Renal cortical epithelial cell (primary cell): ENCODE measurements at places on chromosomes 3 and 15. TPM values are rescaled to one million over a fixed set of nuclear protein-coding genes. Genes with fewer than 3 reads are reported as not detected.

IL5RA gene
- not detected in 2 replicates for total RNA-seq

LXN gene
- total RNA-seq, result 12.7 and 50.3 TPM in 2 replicates

CCR3 gene
- not detected in 2 replicates for total RNA-seq

SHC4 gene
- 0.89 and 7.3 TPM in 2 replicates for total RNA-seq

LYZL4 gene
- total RNA-seq, result not detected in 2 replicates

JAGN1 gene
- 31.1 and 38.4 TPM in 2 replicates for total RNA-seq

SPESP1 gene
- 0.75 and 4.3 TPM in 2 replicates for total RNA-seq

OSTN gene
- not detected in 2 replicates for total RNA-seq

SCAANT1 gene
- total RNA-seq, result not detected in 2 replicates

UTS2B gene
- 0.80 TPM in 1 of 2 replicates, not detected in the other for total RNA-seq

SLC24A5 gene
- not detected in 2 replicates for total RNA-seq

TNFAIP8L3 gene
- 0.35 and 0.40 TPM in 2 replicates for total RNA-seq

SCN5A gene
- 0.20 and 0.52 TPM in 2 replicates for total RNA-seq

PAQR9 gene
- total RNA-seq, result 0.17 and 0.20 TPM in 2 replicates

KCNMB3 gene
- total RNA-seq, result under 0.01 and 2.1 TPM in 2 replicates

CFAP91 gene
- total RNA-seq, result 0.52 and 5.0 TPM in 2 replicates

HGD gene
- 27.3 and 91.5 TPM in 2 replicates for total RNA-seq

PLSCR4 gene
- 2.4 and 3.2 TPM in 2 replicates for total RNA-seq

SAXO2 gene
- under 0.01 and 2.3 TPM in 2 replicates for total RNA-seq

CAND2 gene
- 1.0 and 2.7 TPM in 2 replicates for total RNA-seq

SLC9C1 gene
- 0.25 and 1.7 TPM in 2 replicates for total RNA-seq

C3orf20 gene
- total RNA-seq, result not detected in 2 replicates

LRTM1 gene
- not detected in 2 replicates for total RNA-seq

DPPA2 gene
- total RNA-seq, result 0.35 TPM in 1 of 2 replicates, not detected in the other

TTLL13 gene
- 0.10 TPM in 1 of 2 replicates, not detected in the other for total RNA-seq

WDR49 gene
- 0.50 and 0.87 TPM in 2 replicates for total RNA-seq

PRSS50 gene
- 0.17 TPM in 1 of 2 replicates, not detected in the other for total RNA-seq

SEMA3G gene
- 0.05 and 0.17 TPM in 2 replicates for total RNA-seq

OXNAD1 gene
- total RNA-seq, result 16.5 and 18.5 TPM in 2 replicates

ITIH3 gene
- not detected in 2 replicates for total RNA-seq

LRRC31 gene
- total RNA-seq, result 1.2 and 1.8 TPM in 2 replicates

SLC2A2 gene
- total RNA-seq, result 0.35 and 13.0 TPM in 2 replicates

ROPN1B gene
- total RNA-seq, result not detected in 2 replicates

PDCD7 gene
- total RNA-seq, result 12.9 and 18.4 TPM in 2 replicates

CXCR6 gene
- not detected in 2 replicates for total RNA-seq

RARB gene
- 4.3 and 4.9 TPM in 2 replicates for total RNA-seq

XIRP1 gene
- not detected in 2 replicates for total RNA-seq

EPHA3 gene
- total RNA-seq, result 0.17 and 0.45 TPM in 2 replicates

SAMD7 gene
- total RNA-seq, result not detected in 2 replicates

MEIS2 gene
- 0.52 and 2.6 TPM in 2 replicates for total RNA-seq

HDC gene
- not detected in 2 replicates for total RNA-seq

GRIP2 gene
- total RNA-seq, result 0.05 TPM in 1 of 2 replicates, not detected in the other

ZDHHC19 gene
- not detected in 2 replicates for total RNA-seq

GOLGA8B gene
- 8.3 and 61.7 TPM in 2 replicates for total RNA-seq

ADCY5 gene
- total RNA-seq, result 0.52 and 0.99 TPM in 2 replicates

SLC22A14 gene
- 0.45 TPM in 1 of 2 replicates, not detected in the other for total RNA-seq

FBLN2 gene
- total RNA-seq, result 3.8 and 9.4 TPM in 2 replicates
